ENCODE measurements at places on chromosomes 7 and 10.

DNA sequence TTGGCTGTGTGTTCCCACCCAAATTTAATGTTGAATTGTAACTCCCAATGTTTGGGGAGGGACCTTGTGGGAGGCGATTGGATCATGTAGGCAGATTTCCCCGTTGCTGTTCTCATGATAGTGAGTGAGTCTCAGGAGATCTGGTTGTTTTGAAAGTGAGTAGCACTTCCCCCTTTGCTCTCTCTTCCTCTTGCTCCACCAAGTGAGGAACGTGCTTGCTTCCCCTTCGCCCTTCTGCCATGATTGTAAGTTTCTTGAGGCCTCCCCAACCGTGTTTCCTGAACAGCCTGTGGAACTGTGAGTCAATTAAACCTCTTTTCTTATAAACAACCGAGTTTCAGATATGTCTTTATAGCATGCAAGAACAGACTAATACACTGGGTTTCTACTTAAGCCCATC, 176.3 kb downstream of the CDK14 start:
- DNase-seq: no peak

GRCh38 chr7:102439963-102440795, 6.8 kb downstream of the ORAI2 start:
- DNase-seq: no peak

DNA sequence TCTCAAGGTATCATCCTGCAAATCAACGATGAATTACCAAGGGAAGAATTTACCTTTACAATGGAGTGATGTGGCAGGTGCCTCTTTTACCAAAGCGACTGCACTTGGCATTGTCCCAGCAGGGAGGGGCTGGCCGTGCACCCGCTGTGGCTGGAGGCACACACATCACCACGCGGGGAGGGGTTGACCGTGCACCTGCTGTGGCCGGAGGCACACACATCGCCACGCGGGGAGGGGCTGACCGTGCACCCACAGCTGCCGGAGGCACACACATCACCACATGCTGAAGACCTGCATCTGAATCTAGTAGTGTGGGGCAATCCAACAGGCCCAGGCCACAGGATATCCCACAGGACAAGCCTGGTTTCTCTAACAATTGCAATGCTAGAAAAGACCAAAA, 493.5 kb downstream of the DNAJB6 start:
- DNase-seq: no peak

- DNase-seq: no peak
These were observed 240.1 kb downstream of the SFMBT2 start for GRCh38 chr10:7170626-7171322.

- DNase-seq: no peak
These were observed 38.2 kb downstream of the CCDC71L start for GRCh38 chr7:106622654-106623314.

DNA sequence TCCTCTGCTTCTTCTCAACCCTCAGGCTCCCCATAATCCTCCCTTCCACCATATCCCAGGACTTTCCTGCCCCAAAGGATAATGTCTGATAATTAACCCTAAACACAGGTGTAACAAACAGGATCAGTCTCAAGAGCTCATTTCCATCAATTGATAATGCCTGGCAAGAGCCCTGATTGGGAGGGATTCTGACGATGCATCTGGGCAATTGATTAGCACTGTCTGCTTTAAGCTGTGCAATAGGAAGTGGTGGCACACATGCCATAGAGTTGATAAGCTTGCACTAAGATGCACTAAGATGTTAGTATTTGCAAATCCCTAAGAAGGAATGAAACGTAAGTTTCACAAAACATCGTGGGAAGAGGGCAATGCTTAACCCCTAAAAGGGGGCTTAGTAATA, 27.4 kb upstream of the EGR2 start:
- no peak for DNase-seq

- DNase-seq: no peak
These were observed 444.7 kb downstream of the MAGI2 start for GRCh38 chr7:79008786-79009185.

DNA sequence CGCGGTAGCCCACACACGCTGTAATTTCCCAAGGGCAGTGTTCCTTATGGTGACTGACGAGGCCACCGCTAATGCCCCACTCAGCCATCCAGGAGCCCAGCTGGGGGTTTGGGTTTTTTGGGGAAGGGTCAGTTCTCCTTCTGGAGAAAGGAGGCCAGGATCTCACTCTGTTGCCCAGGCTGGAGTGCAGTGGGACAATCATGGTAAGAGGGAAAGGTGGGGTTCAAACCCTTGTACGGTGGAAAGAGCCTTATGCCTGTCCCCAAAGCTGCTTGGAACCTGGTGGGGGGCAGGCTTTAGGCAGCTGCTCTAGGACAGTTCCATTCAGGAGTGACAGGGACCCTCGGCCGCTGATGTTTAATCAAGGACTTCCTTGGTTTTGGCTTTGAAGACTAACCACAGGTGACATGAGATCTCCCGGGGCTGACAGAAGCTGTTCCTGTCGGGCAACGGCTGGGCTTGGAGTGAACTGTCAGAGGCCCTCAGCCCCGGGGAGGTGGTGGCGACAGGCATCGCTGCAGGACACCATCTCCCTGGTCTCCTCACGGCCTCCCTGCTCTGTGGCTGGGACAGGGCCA, 84.5 kb downstream of the CARD11 start:
- DNase-seq: no peak

Data from stimulated activated CD8-positive, alpha-beta memory T cell treated with anti-CD3 and anti-CD28 coated beads, Interleukin-4, amount 100 ng/mL, for 4 hours (primary cell).